ENCODE measurements at places on chromosomes 12 and 14. TPM values are rescaled to one million over a fixed set of nuclear protein-coding genes. Genes with fewer than 3 reads are reported as not detected.

The MYO1H gene
- not detected for total RNA-seq

The C14orf180 gene
- total RNA-seq, result not detected

The TMEM179 gene
- total RNA-seq, result not detected

The LRRC10 gene
- total RNA-seq, result not detected
